ENCODE measurements at places on chromosomes 6 and 20. TPM values are rescaled to one million over a fixed set of nuclear protein-coding genes. Genes with fewer than 3 reads are reported as not detected.

- no peak for DNase-seq
Measured at GRCh38 chr6:11700118-11700718, 78.4 kb downstream of the ADTRP start.

- DNase-seq: no peak
Measured at GRCh38 chr6:97423190-97423589, 140.2 kb upstream of the MMS22L start.

DNA sequence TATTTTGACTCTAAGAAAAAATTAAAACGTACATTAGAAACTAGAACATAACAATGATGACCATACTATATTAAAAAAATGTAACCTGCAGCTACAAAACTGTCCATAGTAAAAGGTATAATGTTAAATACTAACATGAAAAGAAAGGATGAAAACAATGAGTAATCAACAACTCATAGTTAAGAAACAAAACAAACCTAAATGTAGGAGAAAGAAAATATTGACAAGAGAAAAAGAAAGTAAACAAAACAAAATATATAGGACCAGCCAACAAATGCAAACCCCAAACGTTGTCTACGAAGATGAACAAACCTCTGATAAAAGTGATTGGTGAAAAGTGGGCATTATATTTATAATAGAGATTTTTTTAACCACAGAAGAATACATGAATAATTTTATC, 41.1 kb upstream of the ADGRG6 start:
- DNase-seq: no peak

The BPI gene
- total RNA-seq: not detected

DNA sequence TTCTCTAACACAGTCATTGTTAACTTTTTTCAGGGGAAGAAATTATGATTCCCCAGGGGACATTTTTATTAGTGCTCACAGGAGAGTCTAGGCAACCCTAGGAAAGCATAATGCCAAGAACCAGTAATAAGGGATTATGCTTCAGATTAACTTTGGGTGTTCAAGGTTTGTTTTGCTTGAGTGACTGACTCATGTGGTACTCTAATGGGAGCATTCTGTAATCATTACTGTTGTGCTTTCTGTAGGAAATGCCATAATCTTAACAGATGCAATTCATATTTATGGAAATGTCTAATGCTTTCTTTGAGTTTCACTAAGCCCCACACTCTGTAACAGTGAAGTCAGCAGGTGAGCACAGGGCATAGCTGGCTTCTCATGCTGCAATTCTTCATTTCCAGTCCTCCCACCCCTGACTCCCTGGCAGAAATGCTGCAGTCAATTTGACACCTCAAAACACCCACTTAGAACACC, 263.4 kb upstream of the MAN1A1 start:
- DNase-seq: no peak
